ENCODE measurements at places on chromosomes 5 and 9.

DNA sequence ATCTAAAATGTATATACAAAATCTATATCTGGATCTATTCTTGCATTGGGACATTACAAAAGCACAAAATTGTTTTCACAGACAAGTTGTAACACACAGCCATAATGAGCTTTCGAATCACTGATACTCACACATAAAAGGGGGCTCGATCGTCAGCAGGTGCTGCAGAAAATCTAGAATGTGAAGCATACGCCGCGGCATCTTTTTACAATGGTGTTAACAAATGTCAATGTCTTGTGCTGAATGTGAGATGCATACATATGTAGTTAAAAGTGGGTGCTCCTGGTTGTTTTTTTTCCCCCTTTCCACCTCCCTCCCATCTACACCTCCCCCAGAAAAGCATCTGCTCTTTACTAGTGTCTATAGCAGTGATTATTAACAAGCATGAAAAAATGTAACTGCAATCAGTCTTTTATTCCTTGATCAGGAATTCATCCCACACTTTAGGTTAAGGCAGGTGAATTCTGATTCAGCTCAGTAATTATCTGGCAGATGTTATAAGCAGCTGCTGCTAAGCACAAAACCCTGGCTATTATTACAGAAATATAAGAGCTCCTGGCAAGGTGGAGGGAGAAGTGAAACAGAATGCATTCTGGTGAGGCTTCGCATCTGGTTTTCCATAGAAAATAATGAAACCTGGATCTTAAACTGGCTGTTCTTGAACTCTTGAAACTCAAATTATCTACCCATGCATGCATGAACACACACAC lies 114.1 kb downstream of the MPDZ start:
- no peak for DNase-seq

DNA sequence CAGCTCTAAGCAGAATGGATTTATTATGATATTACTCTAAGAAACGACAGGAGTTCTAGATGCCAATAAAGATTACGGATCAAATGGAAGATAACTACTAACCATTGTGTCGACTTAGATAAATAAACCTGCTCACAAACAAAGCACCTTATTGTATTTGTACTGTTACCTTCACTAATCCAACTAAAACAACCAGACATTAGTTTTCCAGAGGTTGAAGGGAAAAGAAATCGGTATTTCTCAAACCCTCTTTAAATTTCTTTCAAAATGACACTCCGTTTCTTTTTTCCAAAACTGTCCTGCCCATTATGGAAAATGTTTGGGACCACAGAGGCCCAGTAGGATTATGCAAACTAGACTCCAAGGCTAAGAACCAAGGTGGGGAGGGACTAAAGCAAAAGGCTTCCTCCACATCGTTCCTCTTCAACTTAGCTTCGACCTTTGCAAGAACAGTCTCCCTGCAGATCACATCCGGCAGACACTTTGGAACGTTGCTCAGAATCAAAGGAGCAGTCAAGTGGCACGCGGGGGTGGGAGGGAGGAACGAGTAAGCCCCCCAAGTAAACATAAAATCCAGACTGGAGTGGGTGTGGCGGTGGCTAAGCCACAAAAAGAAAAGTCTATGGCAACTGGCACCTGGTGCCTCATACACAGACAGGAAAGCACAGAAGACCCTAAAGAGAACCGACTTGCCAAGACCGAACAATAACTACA lies 2.7 kb downstream of the MLLT3 start:
- no peak for DNase-seq

DNA sequence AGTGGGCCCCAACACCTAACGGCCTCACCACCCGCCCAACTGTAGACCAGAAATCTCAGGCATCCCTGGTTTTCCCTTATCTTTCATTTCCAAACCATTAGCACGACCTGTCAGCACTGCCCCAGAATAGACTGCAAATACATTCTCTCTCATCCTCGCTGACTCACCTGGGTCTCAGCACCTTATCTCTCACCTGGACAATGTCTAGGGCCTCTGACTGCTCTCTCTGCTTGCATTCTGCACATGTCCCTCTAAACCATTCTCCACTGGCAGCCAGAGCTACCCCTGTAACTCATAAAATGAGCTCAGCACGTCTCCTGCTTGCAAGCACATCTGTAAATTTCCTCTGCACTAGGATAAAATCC lies 12.7 kb downstream of the CKMT2 start:
- no peak for DNase-seq

DNA sequence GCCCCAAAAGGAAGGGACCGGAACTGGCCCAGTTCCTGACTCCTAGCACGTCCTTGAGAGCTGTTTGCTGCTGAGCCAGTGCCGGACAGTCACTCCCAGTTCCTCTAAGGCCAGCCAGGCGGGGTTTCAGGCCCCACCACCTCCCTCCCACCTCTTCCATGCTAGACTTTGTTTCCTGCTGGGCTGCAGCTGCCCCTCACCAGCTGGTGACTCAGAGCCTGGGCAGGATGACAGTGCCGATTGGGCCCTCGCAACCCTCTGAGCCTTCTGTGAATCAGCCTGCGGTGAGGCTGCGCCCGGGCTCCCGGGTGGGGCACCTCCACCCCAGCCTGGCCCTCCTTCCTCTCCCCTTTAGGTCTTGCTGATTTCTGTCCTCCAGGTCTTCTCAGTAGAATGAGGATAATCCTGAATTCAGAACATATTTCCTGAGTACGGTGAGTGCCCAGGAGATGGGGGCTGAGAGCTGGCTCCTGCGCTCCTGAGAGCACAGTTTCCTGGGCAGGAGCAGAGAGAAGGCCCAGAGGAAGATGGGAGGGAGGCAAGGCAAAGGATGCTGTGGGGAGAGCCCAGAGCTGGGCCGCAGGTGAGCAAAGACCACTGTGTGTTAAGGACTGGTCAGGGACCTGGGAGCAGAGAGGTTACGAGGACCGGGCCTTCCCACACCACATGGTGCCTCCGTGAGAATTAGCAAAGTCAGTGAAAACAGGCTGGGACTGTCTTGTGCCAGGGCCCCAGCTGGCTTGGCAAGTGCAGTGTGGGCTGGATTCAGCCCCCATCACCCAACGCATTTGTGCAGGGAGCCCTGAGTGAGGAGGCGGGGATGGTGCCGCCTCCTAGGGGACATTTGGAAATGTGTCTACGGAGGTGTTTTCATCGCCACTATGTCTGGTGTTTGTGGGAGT lies 32.9 kb upstream of the STXBP1 start:
- peak; percentile 91 for DNase-seq

GRCh38 chr5:10743951-10744350 lies 17.1 kb downstream of the DAP start:
- no peak for DNase-seq

- no peak for DNase-seq
Observed at GRCh38 chr5:169218861-169219260, 82.1 kb downstream of the SLIT3 start.
